ENCODE measurements at places on chromosomes 2 and 18. TPM values are rescaled to one million over a fixed set of nuclear protein-coding genes. Genes with fewer than 3 reads are reported as not detected.

Gene UGT1A1
- total RNA-seq, result not detected

Gene ZBTB14
- 13.2 TPM for total RNA-seq

Gene TFPI
- total RNA-seq, result 0.30 TPM

Gene TBC1D8
- total RNA-seq, result 0.95 TPM

Gene MAP3K19
- not detected for total RNA-seq

Gene GLI2
- not detected for total RNA-seq

Gene CARF
- total RNA-seq, result 4.1 TPM

Gene QPCT
- total RNA-seq, result 0.53 TPM

Data from activated T-helper 17 cell treated with anti-CD3 and anti-CD28 coated beads, Interleukin-2, amount 50 U/mL, for 72 hours (primary cell).